Suprapubic skin (tissue), 4 donors: ENCODE measurements at places on chromosomes 11 and 22.

DNA sequence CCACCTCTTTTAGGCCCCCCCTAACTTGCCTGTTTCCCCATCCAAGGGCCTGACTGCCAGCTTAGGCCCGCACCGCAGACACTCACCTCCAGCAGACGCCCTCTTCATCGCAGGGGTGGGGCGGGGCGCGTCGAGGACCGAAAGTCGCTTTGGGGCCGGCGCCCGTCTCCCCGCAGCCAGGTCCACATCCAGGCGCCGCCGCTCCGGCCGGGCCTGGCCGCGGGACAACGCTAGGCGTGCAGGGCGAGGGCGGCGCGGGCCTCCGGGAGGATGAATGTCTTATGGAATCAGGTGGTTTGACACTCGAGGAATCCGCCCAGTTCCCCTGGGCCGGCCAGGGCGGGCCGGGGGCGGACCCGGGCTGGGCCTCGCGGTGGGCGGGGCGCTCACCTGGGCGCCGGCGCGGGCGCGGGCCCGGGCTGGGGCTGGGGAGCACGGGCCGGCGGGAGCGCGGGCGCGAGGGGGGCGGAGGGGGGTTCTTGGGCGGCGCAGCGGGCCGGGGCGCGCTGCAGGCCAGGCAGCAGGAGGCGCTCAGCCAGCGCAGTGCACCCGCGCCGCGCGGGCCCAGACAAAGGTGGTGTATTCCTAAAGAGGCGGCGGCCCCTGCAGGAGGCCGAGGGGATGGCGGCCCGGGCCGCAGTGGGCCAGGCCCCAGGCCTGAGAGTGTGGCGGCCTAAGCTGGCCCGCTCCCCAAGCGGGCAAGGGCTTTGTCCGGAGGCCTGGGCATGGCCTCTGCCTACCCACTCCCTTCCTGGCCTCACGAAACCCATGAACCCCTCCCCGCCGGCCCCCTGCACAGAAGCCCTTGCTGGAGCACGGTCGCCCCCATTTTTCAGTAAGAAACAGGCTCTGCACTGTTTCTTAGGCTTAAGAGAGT, 177.6 kb downstream of the IGLL1 start:
- peaks cover 5% of the 10 kb centered on the region for H3K4me1 ChIP-seq
- H3K27me3 ChIP-seq: peaks cover 29% of the 10 kb centered on the region
- no peak overlapping the region for H3K27ac ChIP-seq
- H3K4me3 ChIP-seq: peak overlapping the region; percentile 40
- H3K36me3 ChIP-seq: no peaks in the 10 kb centered on the region

GRCh38 chr11:13423372-13423771, 39.6 kb downstream of the BTBD10 start:
- H3K27me3 ChIP-seq: no peaks in the 10 kb centered on the region
- peaks cover 6% of the 10 kb centered on the region for H3K36me3 ChIP-seq
- no peak for DNase-seq
- H3K4me3 ChIP-seq: no peak overlapping the region

DNA sequence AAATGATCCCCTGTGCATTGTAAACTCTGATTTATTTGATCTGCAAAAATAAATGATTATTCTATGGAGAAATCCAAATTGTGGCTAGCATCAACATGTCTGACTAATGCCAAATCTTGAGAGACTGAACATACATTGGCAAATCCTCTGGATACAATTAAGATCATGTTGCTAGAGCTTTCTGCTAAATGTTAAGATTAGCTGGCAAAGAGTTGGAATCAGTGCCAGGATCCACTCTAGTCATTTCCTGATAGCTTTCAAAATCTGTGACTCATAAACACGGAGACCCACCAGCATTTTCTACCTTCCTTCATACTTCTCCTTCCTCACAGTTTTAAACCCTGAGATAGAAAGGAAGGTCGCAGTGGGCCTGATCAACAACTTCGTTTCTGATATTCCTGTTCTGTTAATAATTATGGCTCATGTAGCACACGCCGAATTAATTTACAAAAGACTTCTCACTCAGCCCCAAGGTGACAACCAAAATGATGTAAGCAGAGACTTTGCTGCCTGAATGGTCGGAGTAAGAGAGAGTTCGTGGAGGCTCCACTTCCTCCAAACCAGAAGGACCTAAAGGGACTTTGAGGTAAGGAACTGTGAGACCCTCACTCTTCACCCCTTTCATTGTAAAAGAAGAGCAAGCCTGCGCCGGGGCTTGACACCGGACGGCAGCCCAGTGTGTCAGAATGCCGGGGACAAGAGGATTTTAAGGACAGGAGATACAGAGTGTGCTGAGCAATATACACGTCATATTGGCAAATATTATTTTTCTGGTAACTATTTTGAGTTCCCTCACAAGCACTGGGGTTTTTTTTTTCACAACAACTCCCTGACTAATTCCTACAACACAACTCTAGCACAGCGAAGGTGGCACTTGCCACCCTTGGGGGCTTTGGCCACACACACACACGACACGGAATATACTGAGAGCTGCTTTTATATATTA, 42.0 kb downstream of the SERPINH1 start:
- H3K4me1 ChIP-seq: peaks cover 4% of the 10 kb centered on the region
- H3K27me3 ChIP-seq: no peaks in the 10 kb centered on the region
- H3K4me3 ChIP-seq: no peak overlapping the region
- H3K36me3 ChIP-seq: no peaks in the 10 kb centered on the region
- no peak for DNase-seq

DNA sequence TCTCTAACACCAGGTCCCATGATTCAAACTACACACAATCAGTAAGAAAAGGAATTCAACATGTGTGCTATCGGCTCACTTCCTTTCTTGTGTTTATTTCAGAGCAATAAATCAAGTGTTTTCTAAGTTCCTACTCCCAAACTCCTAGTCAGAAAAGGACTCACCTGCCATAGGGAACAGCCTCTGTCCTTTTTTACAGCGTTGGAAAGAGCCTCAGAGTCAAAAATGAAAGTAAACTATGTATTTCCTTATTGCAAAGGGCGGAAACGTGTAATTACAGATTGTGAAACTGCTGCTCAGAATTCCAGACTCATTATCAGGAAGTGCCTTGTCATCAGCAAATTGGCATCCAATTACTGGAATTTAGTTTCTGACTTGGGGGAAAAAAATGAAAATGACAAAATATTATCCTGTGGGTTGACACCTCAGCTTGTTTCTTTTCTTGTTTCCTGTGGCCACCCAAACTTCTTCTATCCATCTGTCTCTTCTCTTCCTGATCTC, at the start of gene CASP4:
CASP4 (minus strand) TSS at position 220 of the 501 bp plus-strand sequence; CDS start at position 171, 49 bp downstream.
- H3K27me3 ChIP-seq: no peaks in the 10 kb centered on the region
- peak within 1 kb of the TSS; percentile 65 for H3K4me3 ChIP-seq
- peaks cover 40% of the 10 kb centered on the region for H3K4me1 ChIP-seq

DNA sequence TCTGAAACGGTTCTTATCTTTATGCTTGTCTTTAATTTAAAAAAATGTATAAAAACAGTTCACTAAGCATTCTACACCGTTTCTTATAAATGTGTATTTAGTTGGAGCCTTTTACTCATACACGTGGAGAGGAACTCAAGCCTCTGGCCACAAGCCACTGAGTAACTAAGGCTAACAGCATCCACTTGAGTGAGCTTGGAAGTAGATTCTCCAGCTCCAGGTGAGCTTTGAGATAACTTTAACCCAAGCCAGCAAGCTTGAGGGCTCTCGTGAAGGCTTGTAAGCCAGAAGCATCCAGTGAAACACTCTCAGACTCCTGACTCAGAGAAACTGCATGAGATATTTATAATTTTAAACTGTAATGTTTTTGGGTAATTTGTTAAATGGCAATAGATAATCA, 82.6 kb downstream of the ARHGAP20 start:
- H3K27me3 ChIP-seq: no peaks in the 10 kb centered on the region
- no peaks in the 10 kb centered on the region for H3K36me3 ChIP-seq
- no peak for DNase-seq
- H3K4me3 ChIP-seq: no peak overlapping the region
- H3K27ac ChIP-seq: no peak overlapping the region

DNA sequence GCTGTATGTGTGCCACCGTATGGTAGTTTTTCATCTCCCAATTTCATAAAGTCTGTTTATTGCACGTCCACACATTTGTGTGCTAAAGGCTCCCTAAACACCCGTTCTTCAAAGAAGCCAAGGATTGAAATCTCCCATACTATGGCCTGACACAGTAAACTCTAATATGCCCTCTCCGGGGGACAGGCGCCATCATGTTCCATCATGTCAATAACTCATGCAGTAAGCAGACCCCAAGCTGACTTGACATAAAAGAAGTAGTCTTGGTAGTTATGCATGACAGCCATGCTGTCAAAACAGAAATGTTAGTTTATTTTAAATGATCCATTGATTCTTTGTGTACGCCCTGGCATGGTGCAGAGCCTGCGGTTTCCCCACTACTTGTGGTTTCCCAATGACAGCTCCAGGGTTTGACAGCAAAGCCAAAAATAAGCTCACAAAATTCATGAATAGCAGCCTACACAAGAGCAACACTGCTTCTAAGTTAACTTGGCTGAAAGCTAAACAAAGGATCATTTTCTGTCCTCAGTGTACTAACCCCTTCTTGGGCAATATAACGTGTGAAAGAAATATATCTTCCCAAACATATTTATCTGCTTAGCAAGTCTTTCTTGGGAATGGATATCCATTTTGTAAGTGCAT, 56.5 kb upstream of the CABP7 start:
- no peak overlapping the region for H3K4me3 ChIP-seq
- no peak for DNase-seq

GRCh38 chr22:17152340-17152739, 6.7 kb downstream of the HDHD5 start:
- H3K36me3 ChIP-seq: peaks cover 14% of the 10 kb centered on the region
- no peak overlapping the region for H3K4me3 ChIP-seq
- H3K4me1 ChIP-seq: peaks cover 38% of the 10 kb centered on the region

DNA sequence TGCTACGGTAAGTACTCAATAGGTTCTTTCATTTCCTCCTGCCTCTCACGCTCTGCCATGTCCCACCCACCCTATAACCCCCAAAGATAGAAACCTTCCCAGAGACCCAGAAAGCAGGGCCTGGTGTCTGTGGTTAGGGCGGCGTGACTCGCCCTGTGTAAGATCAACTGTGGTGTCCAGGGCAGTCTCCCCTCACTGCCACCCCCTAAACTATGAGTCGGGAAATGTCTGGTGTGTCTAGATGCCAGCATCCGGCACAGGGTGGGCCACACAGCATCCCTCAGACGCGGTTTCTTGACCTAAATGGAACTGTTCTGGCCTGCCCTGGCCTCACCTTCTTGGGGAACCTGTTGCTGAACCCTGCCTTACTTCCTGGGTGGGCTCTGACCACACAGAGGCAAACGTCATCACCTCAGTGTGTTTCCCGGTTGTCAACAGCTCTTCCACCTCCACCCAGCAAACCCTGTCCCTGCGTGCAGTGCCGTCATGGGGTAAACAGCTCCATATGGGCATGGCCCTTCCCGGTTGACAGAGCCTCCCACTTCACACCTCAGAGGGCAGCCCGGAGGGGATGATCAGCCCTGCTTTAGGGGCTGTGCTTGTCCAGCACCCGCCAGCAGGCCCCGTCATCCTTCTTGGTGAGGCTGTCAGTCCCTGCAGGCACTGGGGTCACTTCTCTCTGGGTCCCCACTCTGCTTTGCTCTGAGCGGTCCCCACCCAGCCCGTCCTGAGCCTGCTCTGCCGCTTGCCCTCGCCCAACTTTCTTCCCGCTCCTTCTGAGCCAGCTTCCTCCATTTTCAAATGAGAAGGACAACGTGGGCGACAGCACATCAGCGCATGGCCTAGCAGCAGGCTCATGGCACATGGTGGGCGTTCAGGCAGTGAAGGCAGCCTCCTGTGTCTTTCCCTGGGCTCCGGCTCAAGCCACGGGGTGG, 6.0 kb downstream of the WNT11 start:
- H3K36me3 ChIP-seq: no peaks in the 10 kb centered on the region
- H3K4me3 ChIP-seq: no peak overlapping the region
- H3K4me1 ChIP-seq: no peaks in the 10 kb centered on the region
- peaks cover 5% of the 10 kb centered on the region for H3K27me3 ChIP-seq
- DNase-seq: no peak

- peak overlapping the region; percentile 84 for H3K27ac ChIP-seq
- no peaks in the 10 kb centered on the region for H3K27me3 ChIP-seq
- no peak overlapping the region for H3K4me3 ChIP-seq
- DNase-seq: no peak
Observed at GRCh38 chr11:9688716-9689511, 25.0 kb downstream of the SWAP70 start.

- no peak overlapping the region for H3K27ac ChIP-seq
- H3K27me3 ChIP-seq: no peaks in the 10 kb centered on the region
- H3K4me3 ChIP-seq: no peak overlapping the region
- DNase-seq: no peak
- H3K36me3 ChIP-seq: no peaks in the 10 kb centered on the region
Observed at GRCh38 chr11:20127671-20128527, 32.4 kb downstream of the DBX1 start.

- H3K36me3 ChIP-seq: no peaks in the 10 kb centered on the region
- no peak overlapping the region for H3K27ac ChIP-seq
- DNase-seq: no peak
Observed at GRCh38 chr11:9060700-9061111, 30.7 kb downstream of the SCUBE2 start.

DNA sequence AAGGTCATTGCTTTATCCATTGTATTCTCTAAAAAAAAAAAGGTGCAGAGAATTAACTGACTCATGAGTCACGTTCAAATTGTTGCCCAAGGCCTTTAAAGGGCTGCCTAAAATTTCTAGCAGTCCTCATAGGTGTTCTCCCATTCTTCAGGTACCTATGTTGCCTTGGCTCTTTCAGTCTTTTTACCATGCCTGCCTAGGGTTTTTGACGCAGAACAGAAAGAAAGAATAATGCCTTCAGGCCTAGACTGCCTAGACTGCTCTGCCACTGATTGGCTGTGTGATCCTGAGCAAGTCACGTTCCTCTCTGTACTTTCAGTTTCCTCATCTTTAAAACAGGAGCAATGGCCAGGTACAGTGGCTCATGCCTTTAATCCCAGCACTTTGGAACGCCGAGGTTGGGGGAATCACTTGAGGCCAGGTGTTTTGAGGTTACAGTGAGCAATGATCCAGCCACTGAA, 21.5 kb downstream of the CTSC start:
- H3K36me3 ChIP-seq: no peaks in the 10 kb centered on the region
- no peak overlapping the region for H3K27ac ChIP-seq
- peaks cover 36% of the 10 kb centered on the region for H3K4me1 ChIP-seq
- no peak for DNase-seq
- no peak overlapping the region for H3K4me3 ChIP-seq

- no peak overlapping the region for H3K4me3 ChIP-seq
- H3K36me3 ChIP-seq: peaks cover 62% of the 10 kb centered on the region
- DNase-seq: peak; percentile 5
- H3K27ac ChIP-seq: no peak overlapping the region
- no peaks in the 10 kb centered on the region for H3K27me3 ChIP-seq
Observed at GRCh38 chr11:71472357-71472885, 19.4 kb downstream of the NADSYN1 start.

- no peak overlapping the region for H3K27ac ChIP-seq
- H3K4me3 ChIP-seq: no peak overlapping the region
- no peaks in the 10 kb centered on the region for H3K36me3 ChIP-seq
- H3K4me1 ChIP-seq: no peaks in the 10 kb centered on the region
- peaks cover 7% of the 10 kb centered on the region for H3K27me3 ChIP-seq
- DNase-seq: no peak
Observed at GRCh38 chr11:93895106-93895862, 44.9 kb upstream of the VSTM5 start.

- no peaks in the 10 kb centered on the region for H3K36me3 ChIP-seq
- DNase-seq: no peak
- no peak overlapping the region for H3K27ac ChIP-seq
- H3K4me3 ChIP-seq: no peak overlapping the region
- H3K27me3 ChIP-seq: no peaks in the 10 kb centered on the region
Observed at GRCh38 chr11:128565881-128566280, 21.5 kb downstream of the ETS1 start.

- no peaks in the 10 kb centered on the region for H3K36me3 ChIP-seq
- peaks cover 7% of the 10 kb centered on the region for H3K27me3 ChIP-seq
- H3K27ac ChIP-seq: no peak overlapping the region
- H3K4me1 ChIP-seq: peaks cover 11% of the 10 kb centered on the region
- DNase-seq: peak; percentile 41
Observed at GRCh38 chr22:39718206-39718605, 147.7 kb downstream of the CACNA1I start.
